ENCODE measurements at places on chromosomes 2 and 18.

- no peak for DNase-seq
Observed at GRCh38 chr2:138649571-138649970, 130.6 kb downstream of the NXPH2 start.

- DNase-seq: no peak
Observed at GRCh38 chr18:78619854-78620253, 359.8 kb upstream of the SALL3 start.

DNA sequence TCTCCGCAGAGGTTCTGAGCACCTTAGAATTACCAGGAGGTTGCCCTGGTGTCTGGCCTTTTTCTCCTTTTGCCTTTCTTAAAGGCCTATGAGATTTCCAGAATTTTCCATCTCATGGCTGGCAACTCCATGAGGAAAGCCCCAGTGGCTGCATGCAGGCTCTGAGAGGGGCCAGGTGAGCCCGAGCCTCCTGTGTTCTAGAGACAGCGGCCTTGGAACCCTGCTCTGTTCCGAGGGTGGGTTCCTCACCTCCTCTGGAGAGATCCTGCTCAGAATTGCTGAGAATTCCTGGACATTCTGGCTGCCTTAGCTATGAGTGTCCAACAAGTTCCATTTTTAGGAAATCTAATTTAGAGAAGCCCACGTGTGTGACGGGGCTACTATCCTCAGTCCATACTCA lies 35.7 kb upstream of the HPCAL1 start:
- no peak for DNase-seq

- DNase-seq: no peak
Observed at GRCh38 chr2:38279201-38279600, 97.9 kb downstream of the ATL2 start.

DNA sequence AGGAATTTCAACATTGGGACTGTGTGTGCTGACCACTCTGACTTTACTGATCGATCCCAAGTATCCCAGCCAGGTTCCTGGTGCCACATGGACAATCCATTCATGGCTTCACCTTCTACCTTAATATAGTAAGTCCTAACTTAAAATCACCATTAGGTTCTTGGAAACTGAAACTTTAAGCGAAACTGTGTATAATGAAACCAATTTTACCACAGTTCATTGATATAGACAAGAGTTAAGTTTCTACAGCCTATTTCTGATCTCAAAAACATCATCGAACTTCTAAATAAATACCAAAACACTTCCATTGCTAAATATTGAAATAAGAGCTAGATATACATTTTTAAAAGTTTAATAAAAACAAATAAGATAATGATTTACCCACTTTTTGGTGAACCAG lies 4.4 kb upstream of the EXOC6B start:
- DNase-seq: no peak

DNA sequence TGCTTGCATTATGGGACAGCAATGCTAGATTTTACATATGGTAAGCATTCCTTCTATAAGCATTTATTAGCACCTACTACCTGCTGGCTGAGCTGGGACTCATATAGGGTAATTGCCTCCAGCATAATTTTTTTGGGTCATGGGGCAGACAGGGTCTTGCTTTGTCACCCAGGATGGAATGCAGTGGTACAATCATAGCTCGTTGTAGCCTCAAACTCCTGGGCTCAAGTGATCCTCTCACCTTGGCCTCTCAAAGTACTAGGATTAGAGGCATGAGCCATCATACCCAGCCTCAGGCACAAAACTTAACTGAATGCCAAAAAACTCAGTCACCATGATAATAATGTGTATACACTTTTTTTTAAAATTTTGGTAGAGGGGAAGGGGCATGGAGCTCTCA lies 35.3 kb downstream of the TMEM237 start:
- no peak for DNase-seq
